ENCODE measurements at places on chromosomes 11 and 22.

DNA sequence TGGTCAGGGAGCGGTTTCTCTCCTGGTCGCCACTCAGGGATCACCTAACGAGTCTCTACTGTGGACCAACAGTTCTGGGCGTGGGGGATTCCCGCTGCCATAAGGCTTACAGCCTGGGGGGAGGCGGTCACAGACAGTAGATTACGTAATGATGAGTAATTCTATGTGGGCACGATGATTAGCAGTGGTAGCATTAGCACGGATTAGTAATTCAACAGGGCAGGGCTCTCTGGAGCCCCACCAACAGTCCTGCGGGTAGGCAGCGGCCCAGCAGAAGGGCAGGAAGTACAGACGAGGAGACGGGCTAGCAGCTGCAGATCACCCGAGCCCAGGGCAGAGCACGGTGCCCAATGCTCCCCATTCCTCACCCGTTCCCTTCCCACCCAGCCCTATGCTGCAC is 3.6 kb downstream of the SHISAL1 start:
- no peak overlapping the region for H3K4me3 ChIP-seq
- peak; percentile 96 for DNase-seq
- no peaks in the 10 kb centered on the region for H3K27me3 ChIP-seq
- H3K27ac ChIP-seq: no peak overlapping the region
- peaks cover 35% of the 10 kb centered on the region for H3K4me1 ChIP-seq

GRCh38 chr11:117953024-117953671 is 23.9 kb upstream of the TMPRSS13 start:
- H3K27ac ChIP-seq: no peak overlapping the region
- no peak overlapping the region for H3K4me3 ChIP-seq
- peaks cover 1% of the 10 kb centered on the region for H3K4me1 ChIP-seq
- no peak for DNase-seq

DNA sequence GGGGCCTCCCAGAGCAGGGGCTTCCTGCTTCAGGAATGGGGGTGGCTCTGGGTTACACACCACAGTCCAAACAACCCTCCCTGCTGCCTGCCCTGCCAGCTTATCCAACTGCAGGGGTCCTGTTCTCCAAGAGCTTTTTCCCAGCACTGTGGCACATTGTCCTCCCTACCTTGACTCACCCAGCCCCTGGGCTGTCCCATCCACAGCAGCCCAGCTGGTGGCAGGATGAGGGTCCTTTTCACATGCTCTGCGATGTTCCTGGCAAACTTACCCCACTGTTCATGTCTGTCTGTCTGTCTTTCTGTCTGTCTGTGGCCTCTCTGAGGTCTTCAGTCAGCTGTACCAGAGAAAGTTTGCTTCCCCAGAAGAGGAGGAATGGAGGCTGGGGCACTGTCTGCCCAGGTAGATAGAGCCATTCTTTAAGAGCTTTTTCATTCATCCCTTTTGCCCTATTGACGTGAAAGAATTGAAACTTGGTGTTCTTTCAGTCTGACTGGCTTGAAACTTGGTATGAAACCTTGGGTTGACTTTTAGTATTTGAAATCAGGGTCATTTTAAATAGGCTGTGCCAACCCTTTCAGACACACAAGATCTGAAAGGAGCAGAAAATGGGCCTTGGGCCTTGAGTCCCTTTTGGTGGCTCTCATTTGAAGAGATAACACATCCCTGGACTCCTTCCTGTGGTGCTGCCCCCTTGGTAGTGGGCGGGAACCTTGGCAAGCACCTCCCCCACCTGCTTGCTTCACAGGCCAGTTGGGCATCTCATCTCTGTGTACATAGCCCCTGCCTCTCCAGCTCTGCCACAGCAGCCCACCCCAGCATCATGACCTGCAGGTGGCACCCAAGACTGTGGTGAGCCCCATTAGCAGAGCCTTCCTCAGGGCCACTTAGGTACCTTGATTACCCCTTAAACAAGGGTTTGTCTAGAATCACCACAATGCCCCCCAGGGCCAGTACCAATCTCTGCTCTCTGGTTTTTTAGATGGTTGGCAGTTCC is 74.6 kb upstream of the SUSD2 start:
- peaks cover 2% of the 10 kb centered on the region for H3K4me1 ChIP-seq
- no peak overlapping the region for H3K27ac ChIP-seq
- H3K27me3 ChIP-seq: no peaks in the 10 kb centered on the region
- no peak overlapping the region for H3K4me3 ChIP-seq
- peak; percentile 19 for DNase-seq
- peaks cover 33% of the 10 kb centered on the region for H3K36me3 ChIP-seq

- H3K27ac ChIP-seq: no peak overlapping the region
- peaks cover 3% of the 10 kb centered on the region for H3K27me3 ChIP-seq
- H3K4me3 ChIP-seq: no peak overlapping the region
- DNase-seq: no peak
These were observed 70.1 kb upstream of the TENM4 start for GRCh38 chr11:79510960-79511359.

DNA sequence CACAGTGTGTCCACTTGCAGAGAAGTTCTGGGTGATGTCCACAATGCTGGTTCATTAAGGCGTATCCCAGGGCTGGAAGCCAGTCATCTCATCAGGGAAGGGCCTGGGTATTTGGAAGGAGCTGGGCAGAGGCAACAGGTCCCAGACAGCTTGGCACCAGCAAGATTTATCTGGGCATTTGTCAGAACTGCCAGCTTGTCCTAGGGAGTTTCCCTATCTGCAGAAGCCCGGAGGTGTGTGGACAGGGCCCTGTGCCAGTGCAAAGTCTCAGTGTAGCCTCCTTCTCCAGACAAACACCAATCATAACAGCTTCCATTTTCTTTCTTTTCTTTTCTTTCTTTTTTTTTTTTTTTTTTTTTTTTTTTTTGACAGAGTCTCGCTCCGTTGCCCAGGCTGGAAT is 125.3 kb upstream of the TIMP3 start:
- H3K4me1 ChIP-seq: no peaks in the 10 kb centered on the region
- no peaks in the 10 kb centered on the region for H3K27me3 ChIP-seq
- H3K27ac ChIP-seq: no peak overlapping the region
- no peak overlapping the region for H3K4me3 ChIP-seq
- no peaks in the 10 kb centered on the region for H3K36me3 ChIP-seq
- DNase-seq: no peak

DNA sequence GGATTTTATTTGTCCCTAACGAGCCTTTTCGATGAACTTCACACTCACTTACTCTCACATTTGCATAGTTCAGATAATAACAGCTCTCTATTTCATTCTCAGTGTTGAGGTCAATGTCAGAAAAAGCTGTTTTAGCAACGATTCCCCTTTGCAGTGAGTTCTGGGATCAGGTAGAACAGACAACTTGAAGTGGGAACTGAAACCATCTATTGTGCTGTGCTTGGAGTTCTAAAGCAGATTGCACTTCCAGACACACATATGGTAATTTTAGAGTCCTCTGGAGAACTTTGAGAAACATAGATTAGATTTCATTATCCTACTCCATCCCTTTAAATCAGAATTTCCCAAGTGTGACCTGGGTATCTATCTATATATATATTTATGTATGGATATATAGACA is 124.6 kb upstream of the BLID start:
- no peaks in the 10 kb centered on the region for H3K27me3 ChIP-seq
- H3K4me3 ChIP-seq: no peak overlapping the region
- H3K27ac ChIP-seq: no peak overlapping the region
- no peaks in the 10 kb centered on the region for H3K36me3 ChIP-seq

DNA sequence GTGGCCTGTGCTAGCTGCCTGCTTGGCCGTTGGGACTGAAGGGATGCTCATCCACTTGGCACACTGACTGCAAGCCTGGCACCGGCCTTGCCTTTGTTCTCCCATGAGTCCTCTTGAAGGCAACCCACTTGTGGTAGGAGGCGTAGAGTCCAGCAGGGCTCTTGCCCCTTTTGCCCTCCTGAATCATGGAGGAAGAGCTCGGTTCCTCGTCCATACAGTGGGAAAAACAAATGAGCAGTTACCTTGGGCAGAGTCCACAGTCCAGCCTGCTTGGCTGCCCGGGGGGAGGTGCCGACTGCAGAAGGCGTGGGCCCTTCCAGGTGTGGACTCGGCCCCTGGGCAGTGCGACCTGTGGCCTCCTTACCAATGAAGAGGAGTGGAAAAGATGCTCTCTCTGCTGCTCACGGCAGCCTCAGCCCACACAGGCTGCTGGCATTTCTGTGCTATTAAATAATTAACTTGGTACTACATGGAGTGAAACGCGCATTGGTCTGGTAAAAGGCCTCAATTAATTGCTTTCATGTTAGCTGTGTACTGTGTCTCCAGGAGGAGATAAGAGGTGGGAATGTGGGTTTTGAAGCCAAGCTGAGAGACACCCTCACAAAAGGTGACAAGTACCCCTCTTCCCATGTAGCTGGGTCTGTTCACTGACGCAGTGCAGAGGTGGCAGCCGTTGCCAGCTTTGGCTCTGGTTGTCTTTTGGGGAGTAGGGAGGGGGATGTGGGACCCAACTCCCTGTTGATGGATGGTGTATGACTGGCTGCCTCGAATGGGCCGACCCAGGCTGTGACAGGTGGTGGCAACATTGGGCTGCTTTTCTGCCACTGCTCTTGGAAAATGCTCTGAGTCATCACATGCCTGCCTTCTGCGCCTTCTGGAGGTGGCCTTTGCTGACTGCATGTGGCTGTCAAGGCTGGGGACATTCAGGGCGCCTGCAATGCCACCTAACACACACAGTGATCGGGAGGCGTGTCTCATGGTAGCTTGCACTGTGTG is 26.8 kb upstream of the B3GAT1 start:
- H3K27ac ChIP-seq: no peak overlapping the region
- no peaks in the 10 kb centered on the region for H3K27me3 ChIP-seq

- no peak overlapping the region for H3K27ac ChIP-seq
- DNase-seq: no peak
- H3K36me3 ChIP-seq: peaks cover 73% of the 10 kb centered on the region
These were observed 37.0 kb downstream of the AMPD3 start for GRCh38 chr11:10492084-10492483.

DNA sequence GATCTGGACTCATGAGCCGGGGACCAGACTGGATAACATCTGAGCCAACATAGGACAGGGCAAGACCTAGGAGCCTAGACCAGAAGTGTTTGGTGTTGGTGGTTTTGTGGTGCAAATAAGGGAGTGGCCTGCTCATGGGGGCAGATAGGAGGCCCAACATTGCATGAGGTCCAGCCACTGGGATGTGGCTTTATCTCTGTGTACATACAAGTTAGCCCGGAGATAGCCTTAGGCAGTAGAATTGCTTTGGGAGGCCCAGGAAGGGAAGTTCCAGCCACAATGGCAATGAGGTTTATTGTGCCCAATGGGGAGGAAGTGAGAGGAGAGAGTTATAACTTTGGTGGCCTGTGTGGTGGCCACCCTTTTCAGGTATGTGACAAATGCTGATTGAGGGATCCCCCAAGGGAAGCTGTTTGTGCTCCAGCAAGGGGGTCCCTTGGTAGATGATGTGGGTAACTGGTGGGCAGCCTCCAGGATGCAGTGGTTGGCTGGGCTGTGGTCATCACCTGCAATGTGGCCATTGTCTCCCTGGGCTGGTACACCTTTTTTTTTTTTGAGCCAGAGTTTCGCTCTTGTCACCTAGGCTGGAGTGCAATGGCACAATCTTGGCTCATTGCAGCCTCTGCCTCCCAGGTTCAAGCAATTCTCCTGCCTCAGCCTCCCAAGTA is 6.4 kb downstream of the LMO2 start:
- H3K36me3 ChIP-seq: no peaks in the 10 kb centered on the region
- H3K4me1 ChIP-seq: no peaks in the 10 kb centered on the region
- no peak for DNase-seq
- H3K27me3 ChIP-seq: peaks cover 64% of the 10 kb centered on the region

GRCh38 chr11:66221726-66222236 is 46.7 kb upstream of the RAB1B start:
- H3K36me3 ChIP-seq: peaks cover 56% of the 10 kb centered on the region
- H3K4me1 ChIP-seq: peaks cover 10% of the 10 kb centered on the region
- DNase-seq: peak; percentile 26

DNA sequence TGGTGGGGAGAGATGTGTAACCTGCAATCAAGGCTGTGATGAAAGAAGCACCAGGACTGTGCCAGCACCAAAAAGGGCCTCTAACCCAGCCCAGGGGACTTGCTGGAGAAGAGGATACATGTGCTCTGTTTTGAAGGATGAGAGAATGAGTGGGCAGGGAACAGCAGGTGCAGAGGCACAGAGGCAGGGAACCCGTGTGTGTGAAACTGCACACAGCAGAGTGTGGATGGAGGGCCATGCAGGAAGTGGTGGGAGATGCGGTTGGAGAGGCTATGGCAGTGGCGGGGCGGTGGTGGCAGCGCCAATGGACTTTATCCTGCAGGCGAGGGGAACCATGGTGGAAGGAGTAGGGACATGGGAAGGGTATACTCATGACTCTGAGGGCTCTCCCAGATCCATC is 25.2 kb upstream of the LRRC32 start:
- DNase-seq: no peak
- H3K4me3 ChIP-seq: no peak overlapping the region
- peaks cover 29% of the 10 kb centered on the region for H3K4me1 ChIP-seq
- H3K36me3 ChIP-seq: no peaks in the 10 kb centered on the region

DNA sequence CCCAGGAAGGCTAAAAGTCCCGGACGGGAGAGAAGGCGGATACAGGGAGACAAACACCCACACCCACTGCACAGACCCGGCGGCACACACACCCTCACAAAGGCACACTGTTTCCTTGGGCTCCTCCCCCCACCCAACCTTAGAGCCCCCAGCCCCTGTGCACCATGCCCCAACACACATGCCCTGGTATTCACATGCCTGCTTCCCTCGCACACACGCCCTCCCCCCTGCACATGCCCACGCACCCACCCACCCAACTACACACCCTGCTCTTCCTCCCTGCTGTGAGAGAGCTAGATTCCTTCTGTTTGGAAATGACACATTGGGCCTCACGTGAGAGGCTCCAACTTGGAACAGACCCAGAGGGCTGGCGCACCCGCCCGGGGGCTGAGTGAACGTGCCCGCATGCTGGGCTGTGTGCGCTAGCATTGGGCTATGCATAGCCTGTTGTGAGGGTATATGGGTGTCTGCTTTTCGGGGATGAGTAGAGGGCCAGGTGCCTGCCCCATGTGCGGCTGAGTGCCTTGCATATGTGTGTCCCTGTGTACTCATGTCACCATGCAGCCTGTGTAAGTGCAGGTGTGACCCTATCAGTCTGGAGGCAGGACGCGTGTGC is 518 bp upstream of the CHRM1 start:
- H3K4me3 ChIP-seq: no peak overlapping the region
- H3K4me1 ChIP-seq: peaks cover 26% of the 10 kb centered on the region
- H3K27ac ChIP-seq: no peak overlapping the region
- no peak for DNase-seq
- H3K27me3 ChIP-seq: peaks cover 89% of the 10 kb centered on the region

DNA sequence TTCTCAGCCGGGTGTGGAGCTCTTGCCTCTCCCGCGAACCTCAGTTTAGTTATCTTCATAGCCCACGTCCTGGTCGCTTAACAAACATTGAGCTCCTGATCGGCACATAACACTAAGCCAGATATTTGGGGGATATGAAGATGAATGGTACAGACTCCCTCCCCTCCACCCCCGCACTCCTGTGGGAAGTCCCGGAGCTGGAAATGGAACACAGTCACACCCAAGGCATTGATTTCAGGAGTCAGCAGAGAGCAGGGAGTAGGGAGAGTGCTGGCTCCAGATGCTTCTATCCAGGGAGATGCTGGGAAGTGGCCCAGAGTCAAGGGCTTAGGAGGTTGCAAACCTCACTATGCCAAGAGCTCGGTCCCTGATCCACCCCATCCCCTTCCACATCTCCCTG is 26.1 kb upstream of the CABP7 start:
- H3K27ac ChIP-seq: no peak overlapping the region
- H3K36me3 ChIP-seq: peaks cover 88% of the 10 kb centered on the region
- no peak for DNase-seq
- H3K4me3 ChIP-seq: no peak overlapping the region
- no peaks in the 10 kb centered on the region for H3K27me3 ChIP-seq

GRCh38 chr11:82507288-82507687 is 226.4 kb downstream of the FAM181B start:
- no peaks in the 10 kb centered on the region for H3K36me3 ChIP-seq
- H3K4me3 ChIP-seq: no peak overlapping the region
- DNase-seq: no peak
- no peaks in the 10 kb centered on the region for H3K27me3 ChIP-seq

Data from mesenchymal stem cell (in vitro differentiated cells and primary cell).